ENCODE measurements at places on chromosomes 2 and 18.

DNA sequence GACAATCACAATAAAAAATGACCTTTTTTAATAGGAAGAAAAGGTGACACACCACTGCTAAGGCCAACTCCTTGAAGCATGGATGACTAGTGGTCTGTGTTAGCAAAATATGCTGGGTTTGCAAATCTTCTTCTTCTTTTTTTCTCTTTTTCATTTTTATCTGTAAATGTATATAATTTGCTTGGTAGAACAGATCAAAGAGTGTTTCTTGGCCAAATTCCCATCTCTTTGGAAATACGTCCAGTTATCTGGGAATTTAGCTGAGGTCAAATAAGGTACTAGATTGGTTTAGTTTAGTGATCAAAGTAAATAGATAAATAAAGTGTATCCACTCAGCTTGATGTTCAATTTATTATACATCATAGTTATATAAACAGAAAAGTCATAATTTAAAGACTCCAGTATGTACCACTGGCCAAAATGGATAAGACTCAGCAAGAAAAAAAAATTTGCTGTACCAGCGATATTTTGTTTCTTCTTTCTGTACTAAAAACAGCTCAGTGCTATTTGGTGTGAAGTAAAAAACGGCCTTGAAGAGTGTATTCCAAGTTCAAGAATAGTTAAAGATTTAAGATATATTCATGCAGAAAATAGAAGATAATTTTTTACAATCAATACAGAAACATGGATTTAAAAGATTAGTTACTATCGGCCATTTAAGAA lies 738.6 kb upstream of the PIK3C3 start:
- no peak for DNase-seq

GRCh38 chr2:42754776-42755140 lies 9.2 kb downstream of the OXER1 start:
- no peak for DNase-seq

DNA sequence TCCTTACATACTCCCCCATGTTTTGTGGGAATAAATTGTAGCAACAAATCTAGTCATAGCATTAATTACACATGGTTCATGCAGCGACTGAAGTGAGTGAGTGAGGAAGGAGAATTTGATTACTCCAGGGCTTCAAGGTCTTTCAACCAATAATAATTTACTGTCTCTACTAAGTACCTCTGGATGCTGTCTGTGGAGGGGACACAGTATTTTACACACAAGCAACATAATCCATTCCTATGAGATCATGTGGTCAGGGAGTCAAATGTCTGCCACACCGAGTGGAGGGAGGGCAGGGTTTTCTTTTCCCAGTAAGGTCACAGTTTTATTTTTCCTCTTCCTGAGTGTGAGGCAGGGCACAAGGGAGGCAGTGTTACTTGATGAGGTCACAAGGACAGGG lies 334.7 kb upstream of the CELF4 start:
- no peak for DNase-seq

DNA sequence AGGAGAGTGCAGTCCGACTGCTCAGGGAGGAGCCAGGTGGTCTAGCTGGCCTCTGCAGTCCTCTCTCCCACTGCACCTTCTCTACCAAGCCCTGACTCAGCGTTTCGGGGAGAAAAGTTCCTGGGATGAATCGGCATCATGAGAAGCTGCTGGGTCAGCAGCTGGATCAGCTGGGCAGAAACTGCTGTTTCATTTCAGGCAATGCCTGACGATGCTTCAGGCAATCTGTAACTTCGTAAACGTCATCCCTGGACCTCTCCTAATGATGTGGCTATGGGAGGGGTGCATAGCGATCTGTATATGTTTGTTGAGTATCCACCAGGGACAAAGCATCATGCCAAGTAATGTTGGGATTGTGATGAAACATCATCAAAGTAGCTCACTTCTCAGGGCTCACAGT lies 20.7 kb downstream of the LIPG start:
- DNase-seq, result no peak

DNA sequence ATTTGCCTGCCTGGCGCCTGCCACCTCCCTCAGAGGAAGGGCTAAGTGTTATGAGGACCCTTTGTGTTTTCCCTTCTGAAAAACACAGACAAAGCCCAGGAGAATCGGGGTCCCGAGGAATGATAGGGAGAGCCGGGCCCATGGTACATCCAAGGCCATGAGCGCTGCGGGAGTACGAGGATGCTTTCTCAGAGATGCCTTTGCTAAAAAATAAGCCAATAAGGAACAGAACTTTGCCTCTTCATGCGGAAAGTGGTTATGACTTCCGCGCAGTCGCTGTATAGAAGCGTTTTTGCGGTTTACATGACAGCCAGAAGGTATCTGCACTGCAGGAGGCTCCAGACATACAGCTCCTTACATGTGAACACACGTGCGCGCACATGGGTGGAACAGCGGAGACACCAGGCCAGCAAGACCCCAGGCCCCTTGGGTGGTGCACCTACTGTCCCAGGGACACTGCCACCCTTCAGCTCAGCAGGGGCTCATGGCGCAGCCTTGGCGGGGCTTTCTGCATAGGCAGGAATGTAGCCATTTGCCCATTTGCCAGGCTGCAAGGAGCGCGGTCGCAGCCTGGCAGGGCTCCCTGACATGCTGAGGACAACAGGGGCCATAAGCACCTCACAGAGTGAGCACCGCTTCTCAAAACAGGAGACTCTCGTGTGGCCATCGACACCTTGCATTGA lies 252.4 kb upstream of the SALL3 start:
- no peak for DNase-seq

DNA sequence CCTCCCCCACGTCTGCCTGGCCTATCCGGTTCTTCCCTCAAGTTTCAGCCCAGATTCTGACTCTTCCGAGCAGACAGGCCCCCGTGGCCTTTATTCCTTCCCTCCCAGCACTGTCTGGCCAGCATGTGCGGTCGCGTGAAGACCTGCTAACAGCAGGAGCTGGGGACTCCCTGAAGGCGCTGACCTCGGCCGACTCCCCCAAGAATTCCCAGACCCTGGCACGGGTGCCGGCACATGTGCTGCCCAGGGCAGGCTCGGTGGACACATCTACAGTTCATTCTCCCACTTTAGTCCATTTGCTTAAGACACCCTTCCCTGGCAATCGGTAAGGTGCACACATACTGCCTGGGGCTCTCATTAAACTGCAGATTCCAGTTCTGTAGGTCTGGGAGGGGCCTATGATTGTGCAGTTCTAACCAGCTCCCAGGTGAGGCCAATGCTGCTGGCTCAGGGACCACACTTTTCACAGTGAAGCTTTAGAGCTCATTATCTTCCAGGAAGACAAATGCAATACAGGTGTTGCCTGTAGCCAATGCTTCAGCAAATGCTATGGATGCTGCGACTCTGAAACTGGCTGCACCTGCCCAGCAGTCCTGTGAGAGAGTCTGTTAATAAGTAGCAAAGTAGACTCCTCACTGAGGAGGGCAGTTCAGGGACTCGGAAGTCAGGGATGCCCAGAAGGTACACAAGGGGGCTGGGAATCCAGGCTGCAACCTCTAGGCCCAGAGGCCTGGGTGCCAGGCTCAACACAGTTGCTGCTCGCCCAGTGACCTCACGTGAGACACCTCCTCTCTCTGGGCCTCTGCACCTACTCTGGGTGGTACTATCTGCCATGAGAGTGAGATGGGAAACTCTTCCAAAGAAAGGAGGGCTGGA lies 45.4 kb upstream of the TAF1B start:
- DNase-seq, result no peak

DNA sequence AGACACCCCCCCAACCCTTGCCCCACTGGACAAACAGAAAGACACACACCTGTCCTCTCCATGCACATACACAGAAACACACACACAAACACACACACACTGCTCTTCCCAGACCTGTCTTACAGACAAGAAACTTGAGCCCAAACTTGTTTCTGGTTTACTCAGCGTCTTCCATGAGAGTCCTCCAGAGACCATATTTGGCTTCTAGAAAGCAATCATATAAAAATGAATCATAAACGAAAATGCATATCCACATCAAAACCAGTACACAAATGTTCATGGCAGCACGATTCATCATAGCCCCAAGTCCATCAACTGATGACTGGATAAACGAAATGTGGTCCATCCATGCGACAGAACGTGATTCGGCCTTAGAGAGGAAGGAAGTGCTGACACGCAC lies 84.2 kb upstream of the ASAP2 start:
- no peak for DNase-seq

DNA sequence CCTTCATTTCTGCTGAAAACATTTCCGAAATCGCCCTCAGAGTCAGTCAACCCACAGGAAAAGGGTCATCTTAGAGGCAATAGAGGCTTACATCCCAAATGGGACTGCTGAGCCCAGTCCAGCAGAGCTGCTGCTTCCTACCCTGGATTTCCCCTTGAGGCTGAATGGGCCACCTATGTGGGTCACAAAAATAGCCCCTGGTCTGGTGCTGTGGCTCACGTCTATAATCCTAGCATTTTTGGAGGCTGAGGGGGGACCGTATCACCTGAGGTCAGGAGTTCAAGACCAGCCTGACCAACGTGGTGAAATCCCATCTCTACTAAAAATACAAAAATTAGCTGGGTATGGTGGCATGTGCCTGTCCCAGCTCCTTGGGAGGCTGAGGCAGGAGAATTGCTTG lies 49.3 kb downstream of the ADNP2 start:
- DNase-seq, result no peak

- DNase-seq, result peak; percentile 29
Measured at GRCh38 chr2:134411828-134412638, 158.2 kb downstream of the MGAT5 start.

- no peak for DNase-seq
Measured at GRCh38 chr2:234808907-234809306, 142.9 kb upstream of the SH3BP4 start.

DNA sequence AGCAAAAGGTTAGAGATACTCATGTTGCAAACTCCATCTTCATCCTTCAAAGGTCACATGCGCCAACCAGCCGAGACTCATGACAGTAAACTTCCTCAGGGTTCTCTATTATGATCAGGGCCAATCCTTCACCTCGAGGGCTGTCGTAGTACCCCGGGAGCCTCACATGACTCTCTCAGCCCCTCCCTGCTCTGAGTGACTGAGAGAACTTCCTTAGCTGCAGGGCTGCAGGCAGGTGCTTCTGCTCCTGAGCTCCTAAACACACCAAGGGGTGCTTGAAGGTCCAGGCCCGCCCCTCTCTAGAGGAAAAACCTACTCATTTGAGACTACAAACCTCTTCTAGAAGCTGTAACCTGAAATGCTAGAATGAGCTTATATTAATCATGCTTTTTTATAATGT lies 48.2 kb downstream of the LONRF2 start:
- no peak for DNase-seq

DNA sequence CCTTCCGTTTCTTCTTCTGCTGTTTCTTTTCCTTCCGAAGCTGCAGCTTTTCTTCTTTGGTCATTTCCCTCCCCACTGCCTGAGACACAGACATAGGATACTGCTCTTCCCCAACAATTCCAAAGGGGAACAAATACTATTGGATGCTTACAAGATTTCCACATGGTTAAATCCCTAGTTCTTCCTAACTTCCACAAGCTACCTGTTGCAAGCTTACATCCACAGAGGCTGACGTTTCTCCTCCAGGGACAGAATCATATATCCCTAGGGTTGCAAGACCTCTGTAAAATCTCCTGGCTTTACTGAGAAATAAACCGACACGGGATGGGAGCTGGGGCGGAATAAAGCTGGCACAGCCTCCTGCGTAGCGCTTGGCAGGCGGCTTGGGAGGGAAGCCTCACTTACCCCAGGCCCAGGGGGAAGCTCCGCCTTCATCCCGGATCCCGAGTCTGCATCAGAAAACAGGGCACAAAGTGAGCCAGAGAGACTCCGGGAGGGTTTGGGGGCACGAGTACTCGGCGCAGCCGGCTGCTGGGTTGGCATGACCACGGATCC lies 590 bp downstream of the EIF2B4 start:
- no peak for DNase-seq

- no peak for DNase-seq
Measured at GRCh38 chr2:111135910-111136297, 15.2 kb downstream of the BCL2L11 start.

DNA sequence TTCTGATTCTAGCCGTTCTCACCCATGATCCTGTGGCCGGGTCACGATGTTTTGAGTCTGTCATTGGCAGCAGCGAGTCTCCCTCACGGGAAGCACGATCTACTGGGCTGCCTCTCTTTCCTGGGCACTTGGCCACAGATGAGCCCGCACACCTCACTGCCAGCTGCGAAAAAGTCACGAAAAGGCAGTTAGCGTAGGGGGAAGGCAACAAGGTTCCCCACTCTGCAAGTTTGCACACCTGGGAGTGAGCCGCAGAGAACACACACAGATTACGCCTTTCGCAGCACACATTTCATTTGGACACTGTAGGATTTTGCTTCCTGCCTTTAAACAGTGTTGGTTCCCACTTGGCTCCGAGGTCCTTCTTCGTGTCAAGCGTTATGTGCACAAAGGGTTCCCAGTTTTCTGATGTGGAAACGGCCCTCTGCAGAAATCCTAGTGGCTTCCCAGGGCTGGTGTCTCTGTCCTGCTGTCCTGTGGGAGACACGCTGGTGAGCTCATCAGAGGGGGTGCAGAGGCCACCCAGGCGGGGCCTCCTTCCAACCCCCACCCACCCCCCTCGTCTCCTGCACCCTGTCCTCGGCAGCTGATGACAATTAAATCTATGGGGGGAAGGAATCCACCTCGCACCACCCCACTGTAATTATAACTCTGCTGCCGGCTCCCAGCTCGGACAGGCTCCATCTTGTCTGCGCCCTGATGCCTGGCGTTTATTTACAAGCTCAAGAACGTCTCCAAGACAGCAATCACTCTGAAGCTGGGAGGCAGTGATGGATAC lies 157.3 kb upstream of the SALL3 start:
- no peak for DNase-seq

Data from activated naive CD8-positive, alpha-beta T cell treated with anti-CD3 and anti-CD28 coated beads, Interleukin-2, amount 50 U/mL, for 16 hours (primary cell).